D721Med (cell line): ENCODE measurements at places on chromosomes 6 and 20.

DNA sequence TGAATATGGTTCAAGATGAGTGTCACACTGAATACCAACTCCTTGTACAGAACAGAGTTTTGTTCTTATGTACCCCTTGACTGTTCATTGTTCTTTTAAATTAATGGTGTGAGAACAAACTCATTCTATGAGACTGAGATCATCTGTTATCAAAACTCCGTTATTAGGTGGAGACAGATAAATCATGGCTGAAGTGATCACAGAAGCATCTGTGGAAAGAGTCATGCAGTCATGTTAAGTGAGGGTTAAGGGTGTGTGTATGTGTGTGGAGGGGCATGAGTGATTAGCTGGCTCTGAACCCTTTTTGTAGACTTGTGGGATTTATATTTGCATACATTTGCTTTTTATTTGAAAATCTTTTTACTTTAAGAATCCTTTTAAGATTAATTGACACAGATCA is 24.7 kb downstream of the ADGRG6 start:
- DNase-seq, result no peak

GRCh38 chr6:32607263-32607987 is 17.8 kb upstream of the HLA-DRB1 start:
- no peak for DNase-seq

DNA sequence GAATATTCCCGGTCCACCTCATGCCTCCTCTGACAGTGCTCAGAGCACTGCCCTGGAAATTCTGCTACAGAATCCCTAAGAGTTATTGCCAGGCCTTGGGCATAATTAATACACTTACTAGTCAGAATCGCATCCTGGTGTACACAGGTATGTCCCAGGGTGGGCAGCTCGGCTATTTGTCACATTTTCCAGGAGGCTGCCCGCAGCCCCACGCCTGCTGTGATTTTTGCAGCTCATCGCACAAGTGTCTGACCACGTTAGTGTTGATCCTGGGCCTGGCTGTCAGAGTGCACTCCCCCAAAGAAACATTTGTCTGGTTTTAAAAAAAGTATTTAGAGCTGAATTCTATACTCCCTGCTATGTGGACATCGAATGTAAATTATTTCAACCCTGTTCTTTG is 105.4 kb downstream of the CD83 start:
- DNase-seq, result no peak

GRCh38 chr20:61163031-61163430 is 89.0 kb upstream of the CDH4 start:
- DNase-seq, result no peak

GRCh38 chr6:126300735-126301134 is 39.2 kb upstream of the CENPW start:
- DNase-seq, result no peak

DNA sequence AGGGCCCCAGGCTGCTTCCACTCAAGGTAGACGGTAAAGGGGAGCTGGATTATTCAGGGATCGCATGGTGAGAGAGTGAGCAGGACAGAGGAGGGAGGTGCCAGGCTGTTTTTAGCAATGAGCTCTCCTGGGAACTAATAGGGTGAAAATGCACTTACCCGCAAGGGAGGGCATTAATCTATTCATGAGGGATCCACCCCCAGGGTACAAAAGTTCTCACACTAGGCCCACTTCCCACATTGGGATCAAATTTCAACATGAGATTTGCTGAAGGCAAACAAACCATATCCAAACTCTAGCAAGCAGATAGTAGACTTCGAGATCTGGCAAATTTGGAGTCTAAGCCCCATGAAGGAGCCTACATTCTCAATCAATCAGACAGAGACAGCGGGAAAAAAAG is 408.6 kb downstream of the RNF144B start:
- no peak for DNase-seq

GRCh38 chr20:50373674-50374286 is 136.4 kb upstream of the PTPN1 start:
- DNase-seq, result no peak

GRCh38 chr20:5834436-5835005 is 84.3 kb downstream of the SHLD1 start:
- no peak for DNase-seq

DNA sequence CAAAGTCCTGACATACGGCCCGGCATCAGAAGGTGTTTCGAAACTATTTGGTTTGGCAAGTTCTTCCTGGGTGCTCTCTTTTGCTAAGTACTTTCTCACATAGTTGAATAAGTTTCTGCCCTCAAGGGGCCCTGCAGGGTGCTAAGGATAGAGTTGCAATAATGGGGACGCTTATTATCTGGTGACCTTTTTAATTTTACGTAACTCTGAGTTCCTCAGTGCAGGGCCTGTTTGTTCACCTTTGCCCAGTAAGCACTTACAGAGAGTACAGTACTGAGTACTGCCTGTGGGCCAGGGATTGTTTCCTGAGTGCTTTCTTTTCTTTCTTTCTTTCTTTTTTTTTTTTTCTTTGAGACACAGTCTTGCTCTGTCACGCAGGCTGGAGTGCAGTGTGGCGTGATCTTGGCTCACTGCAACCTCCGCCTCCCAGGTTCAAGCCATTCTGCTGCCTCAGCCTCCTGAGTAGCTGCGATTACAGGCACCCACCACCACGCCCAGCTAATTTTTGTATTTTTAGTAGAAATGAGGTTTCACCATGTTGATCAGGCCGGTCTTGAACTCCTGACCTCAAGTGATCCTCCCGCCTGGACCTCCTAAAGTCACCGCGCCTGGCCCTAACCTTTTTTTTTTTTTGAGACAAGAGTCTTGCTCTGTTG is 4.5 kb upstream of the PXMP4 start:
- DNase-seq, result no peak

DNA sequence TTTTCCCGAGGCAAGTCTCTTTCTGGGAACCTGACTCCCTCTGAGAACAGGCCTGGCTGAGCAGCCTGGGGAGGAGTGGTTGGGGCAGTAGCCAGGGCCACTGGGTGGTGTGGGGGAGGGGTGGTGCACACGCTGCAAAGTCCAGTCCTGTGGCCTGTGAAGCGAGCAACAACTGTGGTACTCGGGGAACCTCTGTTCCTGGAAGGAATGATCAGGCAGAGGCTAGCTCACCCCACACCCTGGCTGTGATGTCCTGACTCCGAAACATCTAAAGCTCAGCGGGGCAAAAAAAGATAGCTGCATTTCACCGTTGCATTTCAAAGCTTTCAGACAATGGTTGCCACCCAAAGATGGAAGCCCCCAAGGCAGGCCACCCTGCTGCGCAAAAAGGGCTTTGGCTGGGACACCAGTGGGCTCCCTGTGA is 25.5 kb downstream of the PCK1 start:
- DNase-seq, result no peak

- DNase-seq, result no peak
These were observed 171.1 kb upstream of the RGS17 start for GRCh38 chr6:153302133-153302532.

DNA sequence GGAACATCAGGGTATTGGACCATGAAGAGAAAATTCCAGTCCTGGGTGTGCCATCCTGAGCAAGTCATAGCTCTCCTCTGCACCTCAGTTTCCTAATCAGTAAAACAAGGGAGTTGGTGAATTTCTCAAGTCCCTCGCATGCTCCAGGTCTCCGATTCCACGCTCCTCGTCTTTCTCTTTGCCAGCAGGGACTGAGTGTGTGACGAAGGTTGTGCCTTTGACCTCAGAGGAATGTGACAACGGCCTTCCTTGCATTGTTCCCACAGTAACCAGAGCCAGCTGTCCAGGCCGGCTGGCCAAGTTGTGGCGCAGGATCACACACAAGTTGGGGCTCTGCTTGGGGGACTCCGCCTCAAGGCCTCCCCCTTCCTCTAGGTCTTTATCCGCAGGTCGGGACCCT is 217.3 kb downstream of the ATXN1 start:
- DNase-seq, result no peak

DNA sequence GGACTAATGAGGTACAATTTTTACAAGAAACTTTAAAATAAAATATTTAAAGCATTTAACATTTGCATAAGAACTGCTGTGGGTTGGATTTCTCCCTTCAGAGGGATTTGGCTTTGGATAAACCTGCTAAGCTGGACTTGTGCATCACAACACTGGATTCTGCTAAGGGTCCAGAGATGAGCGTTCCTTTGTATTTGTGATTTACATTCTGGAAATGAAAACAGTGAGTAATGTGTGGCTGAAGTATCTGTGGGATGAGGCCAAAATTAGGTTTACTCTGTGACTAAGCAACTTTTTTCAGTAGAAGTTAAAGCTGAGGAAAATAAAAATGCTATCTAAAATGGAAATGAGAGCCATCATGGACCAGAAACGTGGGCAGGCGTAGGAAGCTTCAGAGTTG is 494.3 kb downstream of the EPM2A start:
- DNase-seq, result no peak

DNA sequence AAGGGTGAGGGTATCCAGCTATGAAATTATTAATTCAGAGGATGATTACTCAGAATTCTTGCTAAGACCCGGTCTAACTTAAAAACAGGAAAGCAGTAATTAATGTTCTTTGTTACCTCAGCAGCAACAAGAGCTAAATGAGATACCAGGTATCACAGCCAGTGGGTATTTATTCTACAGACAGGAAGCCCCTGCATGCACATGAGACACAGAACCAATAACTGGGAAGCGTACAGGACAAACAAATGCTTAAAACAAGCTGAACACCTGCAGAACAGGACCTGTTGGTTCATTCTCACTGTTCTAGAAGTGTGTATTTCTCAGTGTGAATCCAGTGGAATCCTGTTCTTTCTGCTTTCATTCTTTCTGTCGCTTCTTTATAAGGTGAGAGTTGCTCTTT is 30.9 kb downstream of the SCML4 start:
- DNase-seq, result no peak

DNA sequence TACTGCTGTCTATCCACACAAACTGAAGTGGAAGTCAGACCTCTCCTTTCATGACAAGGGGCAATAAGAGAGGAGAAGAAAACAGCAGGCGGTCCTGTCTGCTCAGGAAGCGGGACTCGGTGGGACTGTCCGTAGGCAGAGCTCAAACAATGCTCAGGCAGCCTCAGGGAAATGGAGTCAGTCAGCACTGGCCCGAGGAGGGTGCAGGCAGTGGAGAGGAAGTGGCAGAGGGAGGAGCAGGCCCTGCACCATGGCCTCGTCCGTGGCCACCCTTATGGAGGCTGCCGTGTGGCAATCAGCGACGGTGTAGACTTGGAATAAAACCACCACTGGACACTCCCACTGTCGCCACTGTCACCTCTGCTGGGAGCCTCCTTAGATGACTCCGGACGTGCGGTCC is 19.6 kb downstream of the FOXC1 start:
- no peak for DNase-seq
